ENCODE measurements at places on chromosomes 3 and 15. TPM values are rescaled to one million over a fixed set of nuclear protein-coding genes. Genes with fewer than 3 reads are reported as not detected.

Gene PRSS50
- polyA plus RNA-seq, result 0.19 TPM

DNA sequence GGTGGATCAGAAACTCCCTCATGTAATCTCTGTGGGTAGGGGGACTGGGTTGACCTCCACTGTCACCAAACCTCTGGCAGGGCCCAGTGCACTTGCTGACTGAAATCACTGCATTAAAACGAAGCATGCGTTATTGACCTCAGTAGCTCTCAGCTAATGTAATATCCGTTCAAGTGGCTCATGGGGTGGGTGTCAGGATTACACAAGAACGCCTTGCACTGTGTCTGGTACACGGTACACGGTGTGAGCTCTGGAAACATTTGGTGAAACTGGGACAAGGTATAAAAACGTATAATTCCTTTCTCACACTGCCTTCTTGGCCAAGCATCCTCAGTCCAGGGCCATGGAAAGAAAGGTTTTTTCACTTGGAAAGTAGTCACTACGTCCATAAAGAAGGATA, 11.9 kb downstream of the LRTM1 start:
- no peak for DNase-seq

- DNase-seq, result no peak
These were observed 31.9 kb upstream of the THSD4 start for GRCh38 chr15:71083349-71083748.

Gene IQCH
- polyA plus RNA-seq, result 0.94 TPM
